SJSA1 (cell line): ENCODE measurements at places on chromosomes 2 and 18. TPM values are rescaled to one million over a fixed set of nuclear protein-coding genes. Genes with fewer than 3 reads are reported as not detected.

- no peak overlapping the region for H3K4me3 ChIP-seq
- H3K36me3 ChIP-seq = no peaks in the 10 kb centered on the region
- peaks cover 35% of the 10 kb centered on the region for H3K4me1 ChIP-seq
- H3K27ac ChIP-seq = no peak overlapping the region
- no peak for DNase-seq
- no peaks in the 10 kb centered on the region for H3K27me3 ChIP-seq
Measured at GRCh38 chr2:150145299-150145692, 342.2 kb downstream of the RND3 start.

- no peak overlapping the region for H3K4me3 ChIP-seq
- peaks cover 47% of the 10 kb centered on the region for H3K4me1 ChIP-seq
- peaks cover 4% of the 10 kb centered on the region; the same call in 1 of the 2 replicates for H3K36me3 ChIP-seq
- H3K27me3 ChIP-seq = no peaks in the 10 kb centered on the region
- DNase-seq = no peak
- H3K27ac ChIP-seq = no peak overlapping the region
Measured at GRCh38 chr2:159076241-159076640, 107.8 kb downstream of the TANC1 start.

Gene ELMOD3
- 13.7 and 22.3 TPM in 2 replicates for total RNA-seq

Gene FHL2
- total RNA-seq = 156 and 190 TPM in 2 replicates

DNA sequence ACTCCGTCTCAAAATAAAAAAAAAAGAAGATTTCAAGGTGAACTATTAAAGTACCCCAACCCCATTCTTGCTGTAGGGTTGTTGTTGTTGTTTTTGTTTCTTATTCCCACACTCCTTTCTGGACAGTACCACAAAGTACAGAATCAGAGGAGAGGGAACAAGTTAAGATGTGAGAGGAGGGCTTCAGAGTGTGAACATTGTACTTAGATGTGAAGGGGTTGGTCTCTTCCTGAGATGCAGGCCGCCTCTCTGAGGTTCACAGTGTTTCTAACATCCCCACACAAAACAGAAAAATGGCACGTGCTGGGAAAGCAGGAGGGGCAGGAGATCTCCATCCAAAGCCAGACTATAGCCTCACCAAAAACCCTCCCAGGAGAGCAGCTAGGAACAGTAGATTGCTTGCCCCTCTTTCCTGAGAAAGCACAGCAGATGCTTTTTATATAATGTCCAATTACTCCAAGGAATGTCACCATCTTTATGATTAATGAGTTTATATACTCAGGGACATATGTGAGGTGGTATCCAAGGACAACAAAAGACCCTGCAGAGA lies 22.6 kb downstream of the ADD2 start:
- H3K27ac ChIP-seq = no peak overlapping the region
- no peaks in the 10 kb centered on the region for H3K36me3 ChIP-seq
- H3K4me1 ChIP-seq = no peaks in the 10 kb centered on the region
- no peak for DNase-seq
- H3K4me3 ChIP-seq = no peak overlapping the region
